NK-92 treated with Interleukin-12 subunit alpha and Interleukin-12 subunit beta, amount 100 ng/mL, for 24 hours (cell line): ENCODE measurements at places on chromosomes 1 and 21.
A peak's percentile ranks its signal among the peaks of the same experiment; 100 is the strongest.

GRCh38 chr21:46325073-46325912 is 1.3 kb downstream of the PCNT start:
- peak; percentile 11 for DNase-seq

- no peak for DNase-seq
These were observed 48.5 kb downstream of the WNT9A start for GRCh38 chr1:227899141-227899819.

DNA sequence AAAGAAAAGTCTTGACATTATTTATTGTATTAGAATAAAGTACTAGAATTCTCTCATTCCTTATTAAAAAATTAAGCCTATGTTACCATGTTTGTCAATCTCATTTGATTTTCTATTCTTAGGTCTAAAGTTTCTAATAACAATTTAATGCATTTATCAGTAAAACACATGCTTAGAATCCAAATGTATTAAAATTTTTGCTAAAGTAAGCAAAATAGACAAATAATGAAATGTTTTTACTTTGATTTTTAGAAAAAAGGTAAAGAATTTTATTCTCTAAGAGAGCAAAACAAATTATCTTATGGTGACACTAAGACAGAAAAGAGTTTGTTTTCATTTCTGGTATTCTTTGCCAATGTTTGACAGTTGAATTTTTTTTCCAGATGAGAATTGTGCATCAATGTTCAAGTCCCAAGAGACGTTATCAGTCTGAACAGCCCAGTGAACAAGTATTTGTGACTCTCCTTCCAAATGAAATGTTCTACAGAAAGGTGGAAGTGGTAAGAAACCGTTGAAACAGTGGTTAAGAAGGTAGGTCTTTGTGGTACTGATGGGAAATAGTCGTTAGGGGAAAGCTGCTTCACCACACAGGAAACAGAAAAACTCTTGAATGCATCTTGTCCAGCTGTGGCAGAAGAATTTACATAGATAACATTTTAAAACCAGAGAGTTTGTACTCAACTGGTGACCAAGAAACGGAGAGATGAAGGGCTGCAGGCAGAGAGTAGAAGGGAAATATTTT is 402.5 kb downstream of the PTPRC start:
- DNase-seq: peak; percentile 32

DNA sequence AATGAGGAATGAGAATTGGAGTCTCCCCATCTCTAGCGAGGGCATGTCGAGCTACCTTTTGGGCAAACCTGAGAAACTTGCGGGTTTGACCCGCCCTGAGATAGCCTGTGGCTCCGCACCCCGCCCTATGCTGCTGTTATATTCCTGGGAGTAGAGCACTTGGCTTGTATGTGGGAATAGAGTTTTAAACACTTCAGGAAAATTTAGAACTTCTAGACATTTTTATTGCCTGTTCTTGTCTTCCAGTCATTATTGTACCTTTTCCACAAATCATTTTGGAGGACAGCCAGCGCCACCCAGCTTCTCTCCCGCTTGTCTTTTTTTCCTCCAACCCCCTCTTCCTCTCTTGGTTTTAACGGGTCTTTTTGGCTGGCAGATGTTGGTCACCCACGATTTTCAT is 738 bp downstream of the GNPAT start:
- no peak for DNase-seq

DNA sequence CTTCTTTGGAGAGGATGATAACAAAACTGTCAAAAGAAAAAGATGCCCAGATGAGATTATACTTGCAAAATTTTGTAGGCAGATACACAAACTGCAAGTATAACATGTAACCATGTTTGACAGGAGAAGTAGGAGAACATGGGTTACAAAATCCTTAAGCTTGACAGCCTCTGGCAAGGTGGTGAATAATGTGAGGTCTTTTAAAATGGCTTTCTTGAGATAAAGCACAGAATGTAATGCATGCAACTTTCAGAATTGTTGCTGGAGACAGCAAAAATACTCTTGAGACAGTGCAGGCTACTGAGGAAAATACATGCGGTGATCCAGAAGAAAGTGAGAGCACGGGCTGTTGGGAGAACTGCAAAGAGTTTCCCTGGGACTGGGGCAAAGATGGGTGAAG is 24.7 kb downstream of the DNAJC6 start:
- DNase-seq: no peak

DNA sequence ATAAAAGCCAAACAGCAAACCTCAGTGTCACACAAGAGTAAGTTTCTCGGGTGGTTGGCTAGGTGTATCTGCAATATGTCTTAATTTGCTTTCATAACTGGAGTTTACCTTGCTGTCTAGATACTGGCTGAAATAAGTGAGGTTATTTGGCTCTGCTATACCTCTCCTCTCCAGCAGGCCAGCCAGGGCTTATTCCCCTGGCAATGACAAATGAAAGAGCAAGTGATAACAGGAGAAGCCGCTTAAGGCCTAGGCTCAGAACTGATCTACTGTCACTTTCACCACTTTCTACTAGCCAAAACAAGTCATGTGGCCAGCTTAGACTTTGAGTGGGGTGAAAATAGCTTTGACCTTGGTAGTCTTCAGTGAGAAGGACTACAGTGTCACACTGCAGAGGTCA is 4.8 kb upstream of the RPE65 start:
- no peak for DNase-seq

GRCh38 chr1:231613419-231614349 is 12.9 kb upstream of the DISC1 start:
- DNase-seq: peak; percentile 10

DNA sequence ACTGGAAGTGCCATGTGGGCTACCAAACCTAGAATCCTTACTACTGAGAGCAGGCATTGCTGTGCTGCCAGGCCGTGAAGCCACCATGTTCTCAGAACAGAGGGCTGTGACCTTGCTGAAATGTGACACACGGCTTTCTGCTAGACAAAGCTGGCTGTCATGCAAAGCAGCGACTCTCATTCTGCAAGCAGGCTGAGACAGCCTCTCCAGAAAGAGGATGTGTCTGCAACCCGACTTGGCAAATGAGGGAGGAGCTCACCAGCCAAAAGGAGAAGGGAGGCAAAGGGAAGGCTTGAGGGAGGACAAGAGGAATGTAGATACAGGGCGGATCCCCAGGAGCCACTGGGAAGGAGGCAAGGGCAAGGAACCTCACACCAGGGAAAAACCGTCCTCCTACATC is 85.7 kb upstream of the KRTAP19-8 start:
- DNase-seq: no peak
